ENCODE measurements at places on chromosomes 16 and 17.

- DNase-seq: no peak
These were observed 23.6 kb upstream of the HOXB9 start for GRCh38 chr17:48649741-48650140.

DNA sequence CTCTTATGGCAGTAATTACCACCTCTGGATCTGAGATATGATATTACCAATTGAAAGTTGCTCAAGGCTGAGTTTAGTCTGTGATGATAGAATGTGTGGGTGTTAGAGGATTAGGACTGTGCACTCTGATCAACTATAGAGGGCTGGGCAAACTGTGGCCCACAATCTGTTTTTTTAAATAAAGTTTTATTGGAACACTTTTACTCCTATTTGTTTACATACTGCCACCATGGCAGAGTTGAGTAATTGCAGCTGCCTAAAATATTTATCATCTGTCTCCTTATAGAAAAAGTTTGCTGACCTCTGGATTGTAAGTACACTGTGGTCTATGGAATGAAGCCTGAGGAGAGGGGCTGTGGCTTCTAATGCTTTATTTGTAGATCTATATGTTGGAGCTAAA is 71.5 kb upstream of the N4BP1 start:
- DNase-seq: no peak

DNA sequence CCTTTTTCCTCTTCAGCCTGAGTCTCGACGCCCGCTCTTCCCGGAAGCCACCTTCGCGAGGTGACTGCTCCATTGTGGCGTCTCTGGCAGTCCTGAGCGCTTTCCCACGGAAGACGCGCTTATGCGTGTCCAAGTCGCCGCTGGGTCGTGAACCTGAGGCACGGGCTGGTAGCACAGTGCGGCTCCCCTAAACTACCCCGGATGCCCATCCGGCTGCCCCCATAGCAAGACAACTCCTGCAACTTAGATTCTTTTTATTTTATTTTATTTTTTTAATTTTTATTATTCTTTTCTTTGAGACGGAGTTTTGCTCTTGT is 2.1 kb upstream of the ESRP2 start:
- DNase-seq: no peak

DNA sequence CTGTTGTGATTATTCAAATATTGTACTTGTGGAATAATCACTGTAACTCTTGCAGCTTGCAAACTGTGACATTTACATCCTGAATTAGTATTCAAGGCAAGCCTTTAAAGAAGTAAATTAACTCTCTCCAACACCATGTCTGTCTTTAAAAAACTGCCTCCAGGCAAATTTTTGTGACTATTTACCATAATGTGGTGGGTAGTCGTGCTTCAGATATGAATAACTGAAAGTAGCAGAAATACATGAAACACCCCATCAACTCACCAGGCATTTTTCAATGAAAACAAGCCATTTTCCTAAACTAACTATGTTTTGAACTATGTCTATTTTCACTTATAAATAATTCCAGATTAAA is 217.4 kb upstream of the PSMD7 start:
- no peak for DNase-seq

DNA sequence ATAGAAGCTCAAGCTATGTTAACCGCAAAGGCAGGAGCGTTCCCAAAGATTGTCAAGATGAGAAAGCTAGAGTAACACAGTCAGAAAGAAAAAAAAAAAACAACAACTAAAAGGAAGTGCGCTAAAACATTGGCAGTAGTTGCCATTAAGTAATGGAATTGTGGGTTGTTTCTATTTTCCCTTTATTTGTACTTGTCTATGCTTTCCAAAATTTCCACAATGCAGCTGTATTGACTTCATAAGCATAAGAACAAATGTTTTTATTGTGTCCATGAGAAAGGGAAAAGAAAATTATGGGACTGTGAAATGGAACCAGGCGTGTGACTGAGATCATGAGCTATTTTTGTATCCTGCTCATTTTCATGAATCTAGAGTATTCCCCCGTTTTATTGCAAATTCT is 153.4 kb downstream of the TMEM114 start:
- DNase-seq: no peak

- DNase-seq: no peak
These were observed 160.4 kb downstream of the ABCA8 start for GRCh38 chr17:68794636-68795434.
